ENCODE measurements at places on chromosomes 1 and 21.
A peak's percentile ranks its signal among the peaks of the same experiment; 100 is the strongest.

DNA sequence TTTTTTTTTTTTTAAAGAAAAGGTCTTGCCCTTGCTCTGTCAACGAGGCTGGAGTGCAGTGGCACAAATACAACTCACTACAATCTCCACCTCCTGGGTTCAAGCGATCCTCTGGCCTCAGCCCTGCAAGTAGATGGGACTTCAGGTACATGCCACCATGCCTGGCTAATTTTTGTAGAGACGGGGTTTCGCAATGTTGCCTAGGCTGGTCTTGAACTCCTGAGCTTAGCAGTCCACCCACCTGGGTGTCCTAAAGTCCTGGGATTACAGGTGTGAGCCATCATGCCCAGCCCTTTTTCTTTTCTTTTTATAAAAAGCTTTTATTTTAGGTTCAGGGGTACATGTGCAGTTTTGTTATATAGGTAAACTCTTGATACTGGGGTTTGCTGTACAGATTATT is 47.2 kb downstream of the TLR5 start:
- DNase-seq: no peak

DNA sequence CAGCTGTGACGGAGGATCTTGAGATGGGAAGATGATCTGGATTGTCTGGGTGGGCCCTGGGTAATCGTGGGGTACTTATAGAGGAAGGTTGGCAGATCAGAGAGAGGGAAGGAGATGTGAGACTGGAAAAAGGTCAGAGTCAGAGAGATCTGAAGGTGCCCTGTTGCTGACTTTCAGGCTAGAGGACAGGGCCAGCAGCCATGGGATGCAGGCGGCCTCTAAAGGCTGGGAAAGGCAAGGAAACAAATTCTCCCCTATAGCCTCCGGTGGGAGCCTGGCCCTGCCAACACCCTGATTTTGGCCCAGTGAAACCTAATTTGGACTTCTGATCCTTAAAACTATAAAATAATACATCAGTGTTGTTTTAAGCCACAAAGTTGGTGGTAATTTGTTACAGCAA is 153.5 kb upstream of the TMEM51 start:
- DNase-seq: no peak

DNA sequence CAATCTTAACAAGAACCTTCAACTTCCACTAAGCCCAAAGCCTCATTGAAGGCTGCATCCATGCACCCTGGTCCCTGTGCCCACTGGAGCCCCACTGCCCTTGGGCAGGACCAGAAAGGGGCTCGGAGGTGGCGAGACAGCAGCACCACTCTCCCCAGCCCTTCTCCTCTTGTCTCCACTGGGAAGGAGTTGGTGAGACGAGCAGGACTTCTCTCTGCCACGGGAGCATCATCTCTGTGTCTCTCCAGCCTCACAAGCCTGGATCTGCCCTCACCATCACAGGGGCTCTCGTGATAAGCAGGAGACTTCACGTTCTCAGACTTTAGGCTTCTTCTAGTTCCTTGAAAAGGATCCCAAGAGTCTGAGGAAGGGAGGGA is 7.2 kb upstream of the ETV3L start:
- no peak for DNase-seq

DNA sequence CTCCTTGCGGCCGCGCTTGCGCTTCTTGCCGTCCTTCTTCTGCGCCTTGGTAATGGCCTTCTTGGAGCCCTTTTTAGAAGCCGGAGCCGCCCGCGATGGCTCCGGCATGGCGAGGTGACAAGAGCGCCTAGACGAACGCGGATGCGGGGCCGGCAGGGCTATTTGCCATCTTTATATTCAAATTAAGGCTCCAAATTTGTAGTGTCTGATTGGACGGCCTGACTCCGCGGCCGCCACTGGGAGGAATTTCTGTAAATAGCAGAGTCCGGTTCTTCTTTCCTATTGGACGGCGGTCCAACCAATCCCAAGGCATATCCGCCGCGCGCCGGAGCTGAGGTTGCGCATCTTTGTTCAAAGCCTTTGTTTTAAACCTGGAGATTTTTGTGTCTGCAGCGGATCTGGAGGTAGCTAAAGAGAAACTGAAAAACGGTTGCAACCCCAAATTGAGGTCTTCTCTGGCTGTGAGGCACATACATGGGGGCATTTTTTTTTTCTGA is 22.6 kb upstream of the RNF187 start:
- DNase-seq: no peak

DNA sequence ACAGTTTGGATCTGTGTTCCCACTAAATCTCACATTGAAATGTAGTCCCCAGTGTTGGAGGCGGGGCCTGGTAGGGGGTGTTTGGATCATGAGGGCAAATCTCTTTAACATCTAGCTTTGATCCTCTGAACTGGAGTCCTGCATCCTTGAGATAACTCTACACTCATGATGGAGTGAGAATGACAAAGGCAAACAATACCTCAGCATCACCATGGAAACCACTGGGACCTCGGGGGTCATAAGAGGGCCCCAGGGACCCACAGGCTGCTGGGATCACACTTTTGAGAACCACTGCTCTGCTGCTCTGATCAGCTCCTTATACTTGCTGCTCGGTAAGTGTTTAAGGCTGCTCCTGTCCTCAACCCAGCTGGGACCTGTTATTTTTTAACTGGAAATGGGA is 13.4 kb upstream of the OBSCN start:
- no peak for DNase-seq

DNA sequence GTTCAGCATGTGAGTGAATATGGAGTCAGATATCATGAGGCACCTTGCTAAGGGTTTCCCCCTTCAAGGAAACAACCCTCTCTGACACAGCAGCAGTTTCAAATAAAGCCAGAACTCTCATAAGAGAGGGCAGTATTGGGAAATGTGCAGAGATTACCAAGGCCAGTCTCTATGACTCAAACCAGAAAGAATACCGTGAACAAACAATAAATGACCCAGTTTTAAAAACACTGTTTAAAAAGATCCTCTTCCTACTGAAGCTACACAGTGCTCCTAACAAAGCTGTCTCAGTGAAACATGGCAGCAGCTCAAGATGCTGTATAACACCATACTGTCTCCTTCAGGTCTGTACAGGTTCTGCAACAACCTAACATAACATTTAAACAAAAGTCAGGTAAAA is 102.6 kb downstream of the KIAA0319L start:
- no peak for DNase-seq

DNA sequence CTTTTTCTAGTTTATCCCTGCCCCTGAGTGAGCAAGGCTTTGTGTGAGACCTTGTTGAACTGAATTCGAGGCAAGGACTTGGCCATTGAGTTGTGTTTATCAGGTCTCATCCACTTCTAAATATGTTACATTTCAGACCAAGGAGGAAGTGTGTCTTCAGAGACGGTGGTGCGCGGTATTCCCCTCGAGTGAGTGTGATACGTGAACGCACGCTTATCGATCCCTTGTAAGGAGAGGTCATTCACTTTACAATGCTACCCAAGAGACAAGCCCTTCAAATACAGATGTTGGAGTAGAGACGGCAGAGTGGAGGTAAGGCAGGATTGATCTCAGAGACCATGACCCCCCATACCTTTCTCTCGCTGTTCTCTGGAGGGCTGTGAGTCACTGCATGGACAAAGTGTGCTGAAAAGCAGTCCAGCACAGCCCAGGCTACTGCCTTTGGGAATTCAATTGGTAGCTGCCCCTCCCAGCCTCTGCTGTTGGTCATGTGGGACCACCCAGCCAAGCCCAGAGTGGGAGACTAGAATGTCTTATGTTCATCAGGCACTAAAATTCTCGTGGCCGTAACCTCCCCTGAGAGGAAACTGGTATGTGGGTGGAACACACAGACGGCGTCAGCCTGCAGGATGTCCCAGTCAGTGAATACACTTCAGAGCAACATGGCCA is 16.3 kb upstream of the MTARC1 start:
- no peak for DNase-seq

- DNase-seq: no peak
Measured at GRCh38 chr1:56824938-56825337, 5.7 kb upstream of the FYB2 start.

GRCh38 chr1:62271948-62272728 is 47.1 kb downstream of the KANK4 start:
- DNase-seq: peak; percentile 91

DNA sequence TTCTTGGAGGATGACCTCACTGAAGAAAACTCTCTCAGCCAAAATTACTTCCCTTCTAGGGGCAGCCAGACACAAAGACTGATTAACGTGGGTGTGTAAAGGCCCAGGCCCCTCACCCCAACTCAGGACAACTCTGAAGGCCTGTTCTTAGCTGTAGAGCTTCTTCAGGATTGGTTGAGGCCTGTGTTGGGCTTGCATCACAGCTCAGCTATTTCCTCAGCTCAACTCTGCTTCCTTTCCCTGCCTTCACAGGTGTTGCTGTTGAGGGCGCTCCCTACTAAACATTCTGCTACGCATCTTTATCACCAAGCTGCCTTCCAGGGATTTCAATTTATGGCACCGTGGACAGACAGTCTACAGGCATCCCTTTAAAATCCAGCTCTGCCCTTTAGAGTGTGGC is 36.8 kb downstream of the MAB21L3 start:
- DNase-seq: no peak

- no peak for DNase-seq
Measured at GRCh38 chr1:1594602-1595260, 5.2 kb downstream of the FNDC10 start.

GRCh38 chr1:54318246-54318814 is 87.9 kb downstream of the SSBP3 start:
- no peak for DNase-seq

GRCh38 chr21:36194024-36194423 is 37.4 kb downstream of the DOP1B start:
- no peak for DNase-seq

- no peak for DNase-seq
Measured at GRCh38 chr1:84297546-84298244, 3.8 kb upstream of the SAMD13 start.

GRCh38 chr1:95369985-95370690 is 136.1 kb downstream of the RWDD3 start:
- no peak for DNase-seq

DNA sequence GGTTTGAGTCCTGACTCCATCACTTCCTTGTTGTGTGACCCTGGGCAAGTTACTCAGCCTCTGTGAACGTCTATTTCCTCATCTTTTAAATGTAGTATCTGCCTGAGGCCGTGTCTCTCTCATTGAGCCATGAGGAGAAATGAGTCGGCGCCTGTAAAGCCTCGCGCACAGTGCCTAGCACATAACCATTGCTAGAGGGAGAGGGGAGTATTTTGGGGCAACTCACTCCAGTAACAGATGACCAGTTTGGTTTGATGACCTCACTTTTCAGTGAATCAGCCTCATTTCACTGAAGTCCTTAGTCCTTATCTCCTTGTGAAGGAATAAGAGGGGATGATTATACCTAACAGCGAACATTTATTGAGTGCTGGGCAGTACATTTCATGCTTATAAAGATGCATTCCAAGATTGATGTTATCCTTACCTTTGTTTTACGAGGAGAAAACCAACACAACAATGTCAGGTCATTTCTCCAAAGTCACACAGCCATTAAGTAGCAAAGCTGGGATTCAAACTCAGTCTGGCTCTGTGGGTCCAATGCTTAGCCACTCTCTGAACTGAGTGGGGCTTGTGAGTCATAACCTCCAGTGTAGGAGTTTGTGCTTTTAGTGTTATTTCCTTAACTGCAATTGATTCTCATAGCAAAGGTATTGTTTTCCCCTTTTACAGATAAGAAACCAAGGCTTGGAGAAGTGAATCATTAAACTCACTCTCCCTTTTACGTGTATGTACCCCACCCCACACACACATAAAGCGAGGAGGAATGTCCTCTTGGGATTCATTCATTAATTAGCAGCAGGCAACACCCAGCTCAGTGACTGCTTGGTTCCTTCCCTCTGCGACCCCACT is 25.9 kb downstream of the KCNC4 start:
- DNase-seq: no peak

DNA sequence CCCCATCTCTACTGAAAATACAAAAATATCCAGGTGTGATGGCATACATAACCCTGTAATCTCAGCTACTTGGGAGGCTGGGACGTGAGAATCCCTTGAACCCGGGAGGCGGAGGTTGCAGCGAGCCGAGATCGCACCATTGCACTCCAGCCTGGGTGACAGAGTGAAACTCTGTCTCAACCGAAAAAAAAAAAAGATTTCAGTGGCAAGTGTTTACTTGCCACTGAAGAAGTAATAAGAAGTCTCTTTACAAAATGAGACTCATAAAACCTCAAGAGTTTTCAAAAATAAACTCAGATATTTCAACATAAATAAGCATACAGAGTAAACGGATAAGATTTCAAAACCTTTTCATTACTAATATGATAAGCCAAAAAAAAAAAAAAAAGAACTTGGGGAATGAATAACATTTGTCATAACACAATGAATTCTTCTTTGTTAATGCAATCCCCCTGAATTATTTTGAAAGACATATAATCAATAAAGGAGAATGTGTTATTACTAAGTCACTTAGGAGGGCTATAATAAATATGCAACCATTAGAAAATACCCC is 34.2 kb upstream of the EXO1 start:
- no peak for DNase-seq

DNA sequence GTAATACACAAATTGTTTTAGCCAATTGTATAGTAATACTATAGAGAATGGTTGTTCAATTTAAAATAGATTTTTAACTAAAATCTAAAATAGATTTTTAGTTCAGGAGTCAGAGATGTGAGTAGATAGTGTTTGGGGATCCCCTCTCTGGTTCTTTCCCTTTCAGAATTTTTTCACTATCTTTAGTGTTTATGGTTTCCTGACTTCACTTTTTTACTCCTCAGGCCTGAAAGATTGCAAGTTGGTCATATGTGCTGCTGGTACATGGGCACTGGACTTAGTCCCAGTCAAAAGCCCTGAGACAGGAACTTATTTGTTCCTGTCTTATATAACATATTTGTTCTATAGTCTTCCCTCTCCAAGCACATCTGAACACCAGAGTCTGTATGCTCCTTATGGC is 96.8 kb upstream of the ATP1B1 start:
- no peak for DNase-seq

DNA sequence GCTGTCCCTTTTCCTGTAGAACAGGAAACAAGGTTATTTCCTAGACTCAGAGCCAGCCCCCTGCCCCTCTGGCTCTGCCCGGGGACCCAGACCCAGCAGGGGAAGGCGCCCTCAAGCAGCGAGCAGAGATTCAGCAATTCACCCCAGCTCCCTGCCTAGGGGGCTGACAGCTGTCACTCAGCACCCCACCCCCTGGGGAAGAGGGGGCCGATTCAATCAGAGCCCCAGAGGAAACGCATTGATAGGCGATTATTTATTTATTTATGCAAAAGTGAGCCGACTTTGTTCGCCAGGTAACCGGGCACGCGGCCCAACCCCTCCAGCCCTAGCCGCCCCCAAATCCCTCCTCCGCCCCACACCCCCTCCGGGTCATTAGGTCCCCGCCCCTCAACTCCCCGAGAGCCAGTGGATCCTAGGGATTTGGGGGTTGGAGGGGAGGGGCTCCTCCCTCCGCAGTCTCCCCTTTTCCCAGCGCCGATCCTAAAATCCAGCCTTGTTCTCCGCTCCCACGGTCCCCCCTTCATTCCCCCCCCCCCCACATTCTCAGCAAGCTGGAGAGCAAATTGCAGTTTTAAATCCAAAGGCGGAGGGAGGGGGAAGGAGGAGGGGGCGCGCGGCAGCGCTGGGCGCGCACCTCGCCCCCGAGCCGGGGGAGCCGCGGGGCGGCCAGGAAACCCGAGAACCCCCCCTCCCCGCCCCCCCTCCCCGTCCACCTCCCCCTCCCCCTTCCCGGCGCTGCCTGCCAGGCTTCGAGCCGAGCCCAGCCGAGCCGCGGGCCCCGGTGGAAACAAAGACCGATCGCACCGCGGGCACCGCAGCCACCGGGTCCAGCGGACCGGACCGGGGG is 1.3 kb downstream of the AHDC1 start:
- DNase-seq: no peak
